ENCODE measurements at places on chromosomes 2 and 18.

DNA sequence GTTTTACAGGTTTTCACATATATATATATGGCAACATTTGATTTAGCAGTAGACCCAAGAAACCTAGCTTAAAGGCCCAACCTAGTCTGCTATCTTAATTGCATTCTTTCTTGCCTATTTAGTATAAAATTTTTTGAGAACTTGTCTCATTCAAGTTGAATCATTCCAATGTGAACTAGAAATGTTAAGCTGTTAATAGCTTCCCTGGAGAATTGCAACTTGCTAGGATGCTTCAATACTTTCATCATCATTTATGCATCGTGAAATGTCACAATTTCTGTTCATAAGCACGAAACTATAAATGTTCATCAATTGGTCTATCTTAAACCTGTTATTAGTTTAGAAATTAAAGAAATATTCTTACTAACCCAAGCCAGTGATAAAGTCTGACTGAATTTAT, 217.6 kb downstream of the BABAM2 start:
- no peak for DNase-seq

DNA sequence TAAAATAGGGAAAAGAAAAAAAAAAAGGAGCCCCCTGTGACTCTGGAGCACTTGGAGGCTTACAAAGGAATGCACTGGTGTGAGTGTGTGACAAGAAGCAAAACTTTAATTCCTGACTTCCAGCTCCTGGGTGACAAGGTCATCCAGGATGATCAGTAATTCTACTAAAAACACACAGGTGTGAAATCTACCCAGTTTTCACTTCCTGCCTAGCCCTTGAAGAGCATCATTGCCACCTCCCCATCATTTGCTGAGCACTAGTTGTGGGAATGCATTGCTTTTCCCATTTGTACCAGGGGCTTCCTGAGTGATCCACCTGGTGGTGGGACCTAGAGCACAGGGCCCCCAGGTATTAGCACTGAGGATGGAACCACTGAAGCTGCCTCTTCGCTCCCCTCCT, 139.7 kb upstream of the RIOK3 start:
- no peak for DNase-seq

DNA sequence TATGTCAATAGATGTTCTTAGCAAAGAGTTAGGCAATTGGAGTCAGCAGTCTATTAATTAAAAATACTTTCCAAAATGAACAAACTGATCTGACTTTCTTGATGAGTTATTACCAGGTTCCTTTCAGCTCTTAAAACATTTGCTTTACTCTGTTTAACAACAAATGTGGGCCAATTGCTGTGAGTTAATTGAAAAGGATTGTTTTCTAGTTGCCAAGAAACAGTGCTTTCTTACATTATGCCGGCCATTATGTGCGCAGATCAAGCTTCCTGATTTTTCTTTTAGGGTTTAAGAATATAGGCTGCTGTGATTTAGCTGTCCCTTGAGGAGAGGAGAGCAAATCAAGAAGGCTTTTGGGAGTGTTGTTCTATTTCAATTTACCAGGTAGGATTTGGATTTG, 50.5 kb upstream of the ITPRID2 start:
- DNase-seq: no peak

GRCh38 chr2:27202854-27203253, 9.0 kb upstream of the ATRAID start:
- peak; percentile 88 for DNase-seq

DNA sequence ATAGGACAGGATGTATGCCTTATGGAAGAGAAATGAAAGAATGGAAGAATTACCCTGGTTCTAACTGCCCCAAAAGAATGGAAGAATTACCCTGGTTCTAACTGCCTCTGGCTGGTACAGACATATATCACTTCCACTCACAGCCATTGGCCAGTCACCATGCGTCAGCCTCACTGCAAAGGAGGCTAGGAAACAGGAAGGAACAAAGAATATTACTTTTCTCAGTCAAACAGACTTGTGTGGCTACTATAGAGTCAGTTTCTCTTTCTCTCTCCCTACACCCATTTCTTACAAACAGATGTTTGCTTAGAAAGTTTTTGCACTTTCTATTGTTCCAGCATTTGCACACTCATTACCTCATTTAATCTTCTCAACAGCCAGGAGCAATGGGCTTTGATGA, 1111.1 kb upstream of the KLHL29 start:
- peak; percentile 11 for DNase-seq

DNA sequence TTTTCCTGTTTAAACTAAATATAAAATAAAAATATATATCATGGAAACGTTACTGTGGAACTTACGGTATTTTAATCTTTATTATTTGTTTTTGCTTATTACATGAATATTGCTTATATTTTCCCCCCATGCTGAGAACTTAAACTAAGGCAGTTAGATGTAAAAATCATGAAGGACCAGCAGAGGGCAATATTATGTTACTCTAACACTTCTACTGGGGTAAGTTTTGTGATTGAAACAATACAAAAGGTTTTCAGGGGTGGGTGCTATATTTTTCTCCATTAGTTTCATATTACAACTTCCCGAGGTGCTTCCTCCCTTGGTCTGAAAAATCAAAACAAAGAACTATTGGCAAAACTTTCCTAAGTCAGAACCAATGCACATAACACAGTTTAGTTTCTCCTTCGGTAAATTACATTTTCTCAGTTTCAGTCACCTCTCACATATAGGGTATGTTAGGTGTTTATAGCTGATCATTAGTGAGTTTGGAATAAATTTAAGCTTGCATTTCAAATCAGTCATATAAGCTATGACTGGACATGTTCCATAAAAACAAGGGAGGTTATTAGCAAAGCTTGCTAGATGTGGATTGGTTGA, 54.8 kb downstream of the ZNF407 start:
- DNase-seq: peak; percentile 67

DNA sequence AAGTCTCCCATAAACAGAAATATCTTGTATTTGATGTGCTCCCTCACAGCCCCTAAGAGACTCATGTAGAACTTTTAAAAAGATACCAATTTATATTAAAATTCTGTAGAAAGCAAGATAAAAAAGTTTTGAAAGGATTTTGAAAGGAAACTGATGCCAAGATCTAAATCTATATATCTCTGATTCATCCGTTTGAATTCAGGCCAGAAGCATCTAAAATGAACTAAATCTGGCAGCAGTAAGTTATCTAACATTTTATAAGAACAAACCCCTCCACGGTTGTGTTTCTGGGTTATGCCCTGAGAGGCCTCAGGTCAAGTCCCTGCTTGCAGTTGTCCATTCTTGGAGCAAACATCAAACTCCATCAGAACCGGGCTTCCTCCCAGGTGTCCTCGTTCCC, 165.8 kb downstream of the FBXO15 start:
- no peak for DNase-seq

DNA sequence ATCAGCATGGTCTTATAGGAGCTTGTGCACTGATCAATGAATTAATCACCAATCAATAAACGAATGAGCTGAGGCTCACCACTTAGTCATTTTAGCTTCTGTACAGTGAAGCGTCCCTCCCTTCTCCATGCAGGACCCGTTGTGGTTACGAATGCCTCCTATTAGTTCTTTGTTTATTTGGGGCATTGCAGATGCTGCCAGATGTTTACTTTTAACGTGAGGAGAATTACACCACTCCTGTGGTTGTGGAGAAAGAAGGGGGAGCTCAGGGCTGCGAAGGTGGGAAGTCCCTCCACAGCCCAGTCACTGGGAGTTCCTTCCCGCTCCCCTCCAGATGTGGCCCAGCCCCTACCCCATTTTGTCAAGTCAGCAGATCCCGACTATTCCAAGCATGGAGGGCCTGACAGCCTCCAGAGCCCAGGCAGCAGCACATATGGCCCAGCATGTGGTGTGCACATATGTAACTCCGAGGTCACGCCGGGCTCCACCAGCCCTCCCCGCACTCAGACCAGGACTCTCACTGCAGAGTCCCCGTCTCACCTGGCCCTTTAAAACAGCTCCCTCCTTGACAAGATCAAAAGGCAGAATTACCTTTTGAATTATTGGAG, 20.9 kb downstream of the PKDCC start:
- DNase-seq: no peak

- DNase-seq: no peak
Observed at GRCh38 chr18:48340560-48340959, 68.6 kb downstream of the ZBTB7C start.

DNA sequence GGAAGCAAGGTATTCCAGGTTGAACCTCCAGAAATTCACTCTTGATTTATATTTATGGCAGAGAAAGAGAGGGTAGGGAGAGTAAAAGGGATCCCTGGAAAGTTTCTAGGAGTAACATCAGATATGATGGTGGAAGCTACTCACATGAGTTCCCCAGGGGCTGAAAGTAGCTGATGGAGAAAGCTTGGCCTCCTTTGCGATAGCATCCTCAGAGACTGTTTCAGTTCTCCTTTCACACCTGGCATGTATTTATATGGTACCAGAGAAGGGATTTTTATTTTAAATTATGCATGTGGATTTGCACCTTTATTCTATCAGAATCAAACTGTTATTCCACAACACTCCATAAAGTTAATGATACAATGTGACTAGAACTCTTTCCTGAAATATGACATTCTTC, 126.3 kb upstream of the OSR1 start:
- DNase-seq: no peak

Measured in inflammatory macrophage (primary cell).